ENCODE measurements at places on chromosomes 7 and 10.

DNA sequence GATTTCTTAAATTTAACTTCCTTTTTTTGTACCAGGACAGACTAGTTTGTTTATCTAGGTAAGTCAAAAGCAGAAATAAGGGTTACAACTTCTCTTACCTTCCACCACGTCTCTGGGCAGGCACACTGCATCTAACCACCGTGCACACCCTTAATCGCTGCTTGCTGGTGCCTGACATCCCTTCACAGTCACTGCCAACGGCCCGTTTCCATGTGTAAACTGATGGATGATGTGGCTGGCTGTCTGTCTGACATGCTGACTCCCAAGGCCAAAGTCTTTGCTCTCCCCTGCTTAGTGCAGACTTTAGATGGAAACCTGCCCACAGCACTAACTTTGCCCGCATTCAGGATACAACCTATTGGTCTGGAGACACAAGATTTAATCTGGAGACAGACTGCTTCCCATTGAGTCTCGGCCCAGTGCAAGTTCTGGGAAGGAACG, 1.1 kb downstream of the TMEM273 start:
- no peak for DNase-seq

- no peak for DNase-seq
These were observed 17.5 kb downstream of the SUN1 start for GRCh38 chr7:849781-850180.

- no peak for DNase-seq
These were observed 54.8 kb downstream of the GPR141 start for GRCh38 chr7:37738321-37738720.

GRCh38 chr7:113015034-113015645, 71.5 kb downstream of the GPR85 start:
- peak; percentile 2 for DNase-seq

DNA sequence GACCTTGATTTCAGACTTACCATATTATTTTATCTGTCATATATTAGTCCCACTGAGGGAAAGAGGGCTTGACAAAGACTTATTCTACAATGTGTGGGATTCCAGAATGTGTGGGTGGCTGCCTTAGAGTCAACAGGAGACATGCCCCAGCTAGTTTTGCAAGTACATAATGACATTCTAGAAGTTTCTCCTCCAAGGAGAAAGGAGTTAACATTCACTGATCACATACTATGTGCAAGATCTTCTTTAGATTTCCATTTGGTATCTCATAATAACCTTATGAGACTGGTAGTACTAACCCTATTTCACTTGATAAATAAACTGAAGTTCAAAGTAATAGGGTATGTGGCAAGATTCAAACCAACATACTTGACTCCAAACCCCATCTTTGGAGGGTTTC, 25.2 kb downstream of the IRF5 start:
- no peak for DNase-seq

- DNase-seq = no peak
These were observed 1109.3 kb upstream of the LRRTM3 start for GRCh38 chr10:65816536-65816935.

DNA sequence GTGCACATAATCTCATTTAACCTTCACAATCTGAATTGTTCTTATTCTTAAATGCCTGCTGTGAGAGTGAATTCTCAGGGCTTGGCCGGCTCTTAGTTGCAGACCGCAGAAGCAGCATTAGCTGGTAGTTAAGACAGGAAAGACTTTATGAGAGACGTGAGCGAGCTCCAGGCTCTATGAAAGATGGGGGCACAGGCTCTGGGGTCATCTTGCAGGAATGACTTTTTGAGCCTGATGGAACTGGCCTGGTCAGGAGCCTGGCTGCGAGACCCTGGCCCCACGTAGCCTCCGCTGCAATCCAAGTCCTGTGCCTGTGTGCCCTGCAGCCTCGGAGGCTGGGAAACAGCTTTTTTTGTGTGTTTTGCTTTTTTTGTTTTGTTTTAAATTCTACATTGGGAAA, 958.8 kb upstream of the ZNF722 start:
- no peak for DNase-seq

Data from fibroblast of skin of left quadriceps (primary cell).